ENCODE measurements at places on chromosomes 1 and 21. TPM values are rescaled to one million over a fixed set of nuclear protein-coding genes. Genes with fewer than 3 reads are reported as not detected.

IL24 gene
- total RNA-seq: 0.42 TPM

RGS13 gene
- not detected for total RNA-seq

USH2A gene
- total RNA-seq: not detected

UBE2Q1 gene
- 67.6 TPM for total RNA-seq

CCDC17 gene
- 0.19 TPM for total RNA-seq
